ENCODE measurements at places on chromosomes 12 and 14.

- DNase-seq, result no peak
Measured at GRCh38 chr12:38895446-38895845, 9.9 kb downstream of the CPNE8 start.

GRCh38 chr12:12338527-12339168 is 11.4 kb downstream of the MANSC1 start:
- no peak for DNase-seq

GRCh38 chr12:72957454-72957853 is 685.3 kb downstream of the TRHDE start:
- no peak for DNase-seq

DNA sequence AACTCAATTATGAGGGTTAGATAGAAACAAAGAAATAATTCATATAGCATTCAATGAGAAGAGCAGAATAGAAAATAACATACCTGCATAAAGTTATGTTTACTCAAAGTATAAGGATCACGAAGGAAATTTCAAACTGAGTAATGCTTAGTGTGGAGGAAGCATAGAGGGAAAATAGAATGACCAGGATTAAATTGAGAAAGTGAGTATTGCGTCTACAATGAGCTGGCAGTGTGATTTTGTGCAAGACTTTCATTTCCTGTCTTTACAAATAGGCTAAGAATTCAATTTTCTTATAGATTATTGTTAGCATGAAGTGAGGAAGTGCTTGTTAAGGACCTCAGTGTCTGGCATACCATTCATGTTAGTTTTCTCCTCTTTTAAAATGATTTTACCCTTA is 12.0 kb downstream of the ADGRD1 start:
- DNase-seq, result no peak

DNA sequence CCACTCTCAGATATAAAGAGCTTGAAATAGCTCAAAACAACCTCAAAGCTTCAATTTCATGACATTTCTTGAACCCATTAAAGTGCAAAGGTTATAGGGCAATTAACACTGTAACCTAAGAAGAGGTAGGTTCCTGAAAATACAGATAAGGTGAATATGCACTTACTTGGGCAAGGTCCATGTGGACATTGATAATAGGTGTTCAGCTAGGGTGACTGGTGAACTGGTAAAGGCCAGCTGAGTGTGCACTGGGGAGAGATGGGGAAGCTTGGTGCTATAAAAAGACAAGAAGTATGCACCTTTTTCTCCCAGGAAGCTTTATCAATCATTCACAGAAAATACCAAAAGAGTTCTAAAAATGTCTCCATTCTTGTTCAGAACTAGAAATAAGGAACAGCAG is 418.6 kb downstream of the SLC16A7 start:
- DNase-seq, result no peak

GRCh38 chr12:42237853-42238239 is 202 bp downstream of the YAF2 start:
- no peak for DNase-seq

DNA sequence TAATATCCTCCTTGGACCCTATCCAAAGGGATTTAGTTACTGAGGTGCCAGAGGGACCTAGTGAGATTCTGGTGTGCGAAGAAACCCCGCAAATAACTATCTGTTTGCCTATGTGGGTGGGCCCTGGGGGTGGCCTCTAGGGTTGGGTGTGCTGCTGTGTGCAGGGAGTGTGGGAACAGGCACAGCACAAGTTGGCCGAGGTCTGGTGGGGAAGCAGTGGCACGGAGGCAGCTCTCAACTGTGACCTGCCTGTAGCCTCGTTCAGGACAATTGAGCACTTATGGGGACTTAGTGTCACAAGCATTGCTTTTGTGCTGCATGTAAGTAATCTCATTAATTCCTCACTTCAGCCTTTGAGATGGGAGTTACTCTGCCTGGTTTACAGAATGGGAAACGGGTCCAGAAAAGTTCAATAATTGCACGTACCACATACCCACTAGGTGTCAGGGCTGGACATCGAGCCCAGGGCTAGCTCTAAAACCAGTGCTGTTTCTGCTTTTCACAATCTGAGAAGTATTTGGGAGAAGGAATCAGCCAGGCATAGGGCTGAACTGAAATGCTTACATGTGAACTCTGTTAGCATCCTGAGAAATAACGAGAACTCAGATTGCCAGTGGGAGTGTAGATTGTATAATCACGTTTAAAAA is 58.8 kb downstream of the TECPR2 start:
- DNase-seq, result no peak

- DNase-seq, result no peak
Measured at GRCh38 chr12:28800129-28800528, 348.9 kb upstream of the FAR2 start.

DNA sequence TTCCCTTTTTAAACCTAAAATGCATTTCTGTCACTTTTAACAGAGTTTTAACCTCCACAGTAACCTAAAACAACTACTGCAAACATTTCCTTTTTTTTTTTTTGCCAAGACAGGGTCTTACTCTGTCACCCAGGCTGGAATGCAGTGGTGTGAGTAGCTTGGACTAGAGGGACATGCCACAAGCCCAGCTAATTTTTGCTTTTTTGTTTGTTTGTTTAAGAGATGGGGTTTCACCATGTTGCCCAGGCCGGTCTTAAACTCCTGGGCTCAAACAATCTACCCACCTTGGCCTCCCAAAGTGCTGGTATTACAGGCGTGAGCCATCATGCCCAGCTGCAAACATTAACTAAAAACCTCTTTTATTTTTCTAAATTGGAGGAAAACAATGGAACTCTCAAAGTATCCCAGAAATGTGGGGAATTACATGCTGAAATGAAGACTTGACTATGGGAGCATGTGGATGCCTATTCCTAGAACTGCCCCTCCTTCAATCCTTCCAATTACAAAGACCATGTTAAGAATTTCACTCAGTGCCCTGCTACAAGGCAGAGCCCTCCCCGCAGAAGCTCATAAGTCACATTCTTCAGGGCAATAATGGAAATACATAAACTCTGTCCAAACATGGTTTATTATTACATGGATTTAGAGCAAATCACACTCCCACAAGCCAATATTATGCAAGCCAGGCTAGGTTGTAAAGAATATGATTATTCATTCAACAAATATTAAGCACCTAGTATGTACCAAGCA is 66.9 kb downstream of the C12orf56 start:
- DNase-seq, result no peak

- DNase-seq, result no peak
Measured at GRCh38 chr12:27905285-27906126, 67.0 kb downstream of the PTHLH start.

GRCh38 chr14:76958980-76959710 is 69.4 kb downstream of the IRF2BPL start:
- DNase-seq, result peak; percentile 95

GRCh38 chr12:113341535-113341934 is 6.6 kb upstream of the SLC8B1 start:
- no peak for DNase-seq

DNA sequence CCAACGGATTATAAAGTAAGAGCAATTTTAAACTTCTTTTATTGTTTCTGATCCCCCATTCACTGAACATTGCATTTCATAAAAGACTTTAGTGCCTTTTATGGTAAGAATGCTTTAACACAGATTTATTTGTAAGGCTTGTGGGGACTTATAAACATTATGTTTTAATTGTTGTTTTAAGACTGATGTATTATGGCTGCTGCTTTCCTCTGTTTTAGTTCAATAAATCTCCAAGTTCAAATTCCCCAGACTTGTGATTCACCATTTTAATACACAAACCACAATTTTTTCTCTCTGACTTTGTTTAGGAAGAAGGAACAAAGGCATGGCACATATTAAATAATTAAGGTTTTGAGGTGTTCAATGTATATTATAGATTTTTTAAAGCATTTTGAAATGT is 753.3 kb downstream of the SLC6A15 start:
- DNase-seq, result no peak

GRCh38 chr12:131027876-131028586 is 74.3 kb downstream of the ADGRD1 start:
- no peak for DNase-seq

GRCh38 chr14:98494582-98494981 is 777.4 kb downstream of the BCL11B start:
- peak; percentile 68 for DNase-seq

DNA sequence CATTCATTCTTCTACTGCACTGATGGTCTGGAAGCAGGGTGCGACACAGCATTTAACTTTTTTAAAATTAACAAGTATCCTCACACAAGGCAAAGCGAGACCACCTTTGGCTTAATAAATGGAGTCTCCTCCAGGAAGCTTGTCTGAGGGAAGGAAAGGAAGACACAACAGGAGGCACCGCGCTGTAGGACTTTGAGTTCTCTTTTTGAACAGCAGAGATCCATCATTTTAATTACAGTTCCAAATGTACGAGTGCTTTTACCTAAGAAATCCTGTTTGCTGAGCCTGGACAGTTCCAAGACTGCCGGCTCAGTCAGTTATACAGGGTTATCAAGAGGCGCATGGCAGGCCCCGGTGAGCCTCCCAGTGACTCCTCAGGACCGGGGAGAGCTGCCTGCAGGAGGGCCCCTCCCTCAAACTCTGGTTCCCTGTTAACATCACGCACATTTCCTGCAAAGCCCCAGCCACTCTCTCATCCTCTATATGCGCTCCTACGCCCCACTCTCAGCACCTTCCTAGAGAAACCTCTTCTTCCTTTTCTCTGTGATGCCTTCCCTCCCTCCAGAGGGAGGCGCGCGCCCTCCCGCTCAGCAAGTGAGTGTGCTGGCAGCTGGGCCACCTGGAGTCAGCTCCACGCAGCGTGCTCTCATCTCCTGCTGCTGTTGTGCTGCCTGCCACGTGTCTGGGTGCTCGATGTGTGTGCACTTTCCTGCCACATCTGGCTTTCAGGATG is 46.1 kb downstream of the STX2 start:
- DNase-seq, result no peak

DNA sequence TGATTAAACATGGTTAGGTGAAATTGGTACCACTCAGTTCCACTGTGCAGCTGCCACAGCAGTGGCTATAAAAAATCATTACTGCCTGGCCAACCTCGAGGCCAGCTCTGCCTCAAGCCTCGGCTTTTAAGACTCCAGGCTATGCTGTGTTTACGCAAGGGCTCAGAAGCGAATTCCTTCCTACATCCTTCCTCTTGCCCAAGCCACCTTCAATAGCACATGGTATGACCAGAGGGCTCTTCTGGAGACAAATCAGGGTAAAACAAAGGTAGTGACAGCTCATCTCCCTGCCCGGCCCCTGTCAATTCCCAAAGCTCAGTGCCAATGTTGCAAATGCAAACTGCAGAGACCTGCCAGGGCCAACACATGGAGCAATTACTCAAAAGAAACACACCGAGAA is 31.9 kb downstream of the NUAK1 start:
- DNase-seq, result no peak

GRCh38 chr12:122527478-122527944 is 462 bp downstream of the KNTC1 start:
- no peak for DNase-seq

- no peak for DNase-seq
Measured at GRCh38 chr12:124503305-124503704, 64.1 kb downstream of the NCOR2 start.

DNA sequence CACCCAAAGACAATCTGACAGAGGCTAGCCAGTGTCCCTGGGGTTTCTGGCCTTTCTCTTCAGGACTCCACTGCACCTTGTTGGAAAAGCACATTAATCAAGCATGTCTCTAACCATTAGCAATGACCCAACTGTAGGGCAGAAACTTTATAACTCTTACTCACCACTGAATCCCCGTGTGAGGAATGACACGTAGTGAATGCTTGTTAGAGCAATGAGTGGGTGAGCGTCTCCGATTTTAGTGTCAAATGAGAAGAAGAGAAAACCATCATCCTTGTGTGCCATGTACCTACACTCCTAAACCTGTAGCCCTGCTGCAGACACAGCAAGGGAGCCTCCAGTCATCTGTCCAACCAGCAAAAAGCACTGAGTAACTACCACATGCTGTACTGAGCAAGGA is 56.5 kb upstream of the GPR68 start:
- no peak for DNase-seq

- no peak for DNase-seq
Measured at GRCh38 chr14:68782091-68782981, 10.5 kb downstream of the ZFP36L1 start.

DNA sequence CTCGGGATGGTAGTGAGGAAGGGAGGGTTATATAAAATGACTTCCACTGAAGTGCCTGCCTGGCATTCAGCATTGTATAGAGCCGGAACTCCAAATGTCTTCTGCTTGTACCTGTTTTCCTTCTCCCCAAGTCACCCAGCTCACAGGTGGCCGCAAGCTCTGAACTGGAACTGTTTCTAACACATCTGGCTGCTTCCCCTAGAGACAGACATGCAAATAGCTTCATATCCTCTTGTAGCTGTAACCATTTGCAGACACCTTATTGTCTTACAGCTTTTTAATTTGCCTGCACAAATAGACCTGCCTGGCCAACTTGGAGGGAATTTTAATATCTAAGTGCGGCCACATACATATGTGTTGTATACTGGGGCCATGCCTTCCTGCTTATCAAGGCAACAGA is 126.0 kb downstream of the CHST11 start:
- no peak for DNase-seq

GRCh38 chr14:83825843-83826242 is 1704.1 kb upstream of the FLRT2 start:
- DNase-seq, result no peak

DNA sequence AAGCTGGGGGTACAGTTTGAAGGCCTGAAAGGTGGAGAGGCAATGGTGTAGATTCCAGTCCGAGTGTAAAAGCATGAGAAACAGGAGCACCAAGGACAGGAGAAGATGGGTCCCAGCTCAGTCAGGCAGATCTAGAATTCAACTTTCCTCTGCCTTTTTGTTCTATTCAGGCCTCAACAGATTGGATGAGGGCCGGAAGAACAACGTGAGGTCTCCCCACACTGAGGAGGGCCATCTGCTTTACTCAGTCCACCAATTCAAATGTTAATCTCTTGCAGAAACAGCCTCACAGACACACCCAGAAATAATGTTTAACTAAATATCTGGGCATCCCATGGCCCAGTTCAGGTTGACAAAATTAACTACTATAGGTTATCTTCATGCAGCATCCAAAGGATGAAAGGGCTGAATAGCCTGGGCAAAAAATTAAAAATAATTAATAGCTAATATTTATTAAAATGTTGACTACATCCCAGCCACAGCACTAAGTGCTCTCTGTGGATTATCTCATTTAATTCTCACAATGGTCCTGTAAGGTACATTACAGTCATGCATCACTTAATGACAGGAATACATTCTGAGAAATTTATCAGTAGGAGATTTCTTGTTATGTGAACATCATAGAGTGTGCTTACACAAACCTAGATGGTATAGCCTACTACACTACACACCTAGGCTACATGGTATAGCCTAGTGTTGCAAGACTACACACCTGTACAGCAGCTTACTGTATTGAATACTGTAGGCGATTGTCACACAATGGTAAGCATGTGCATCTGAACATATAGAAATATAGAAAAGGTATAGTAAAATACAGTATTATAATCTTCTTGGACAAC is 22.5 kb downstream of the BTG1 start:
- DNase-seq, result no peak

DNA sequence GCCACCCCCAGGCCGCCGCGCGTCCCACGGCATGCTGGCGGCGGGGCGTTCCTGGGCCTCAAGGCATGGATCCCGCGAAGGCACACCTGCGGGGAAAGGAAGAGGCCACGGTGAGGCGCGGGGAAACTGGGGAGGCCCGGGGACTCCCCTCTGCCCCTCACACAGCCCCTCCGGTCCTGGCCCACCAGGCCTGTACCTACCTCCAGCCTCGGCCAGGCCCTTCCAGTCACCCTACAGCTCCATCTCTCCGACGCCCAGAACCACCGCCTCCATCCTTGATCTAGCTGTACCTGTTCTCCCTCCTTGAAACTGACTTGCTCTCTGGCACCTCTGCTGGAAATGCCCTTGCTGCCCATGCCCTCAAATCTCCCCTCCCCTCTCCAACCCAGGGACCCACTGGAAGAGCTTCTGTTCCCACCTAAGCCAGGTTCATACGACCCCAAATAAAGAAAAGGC is 1.7 kb downstream of the ANKRD9 start:
- no peak for DNase-seq
